NCI-H1417 (cell line): ENCODE measurements at places on chromosomes 1 and 21.

GRCh38 chr1:94719926-94720793 is 100.0 kb upstream of the SLC44A3 start:
- no peak for DNase-seq

DNA sequence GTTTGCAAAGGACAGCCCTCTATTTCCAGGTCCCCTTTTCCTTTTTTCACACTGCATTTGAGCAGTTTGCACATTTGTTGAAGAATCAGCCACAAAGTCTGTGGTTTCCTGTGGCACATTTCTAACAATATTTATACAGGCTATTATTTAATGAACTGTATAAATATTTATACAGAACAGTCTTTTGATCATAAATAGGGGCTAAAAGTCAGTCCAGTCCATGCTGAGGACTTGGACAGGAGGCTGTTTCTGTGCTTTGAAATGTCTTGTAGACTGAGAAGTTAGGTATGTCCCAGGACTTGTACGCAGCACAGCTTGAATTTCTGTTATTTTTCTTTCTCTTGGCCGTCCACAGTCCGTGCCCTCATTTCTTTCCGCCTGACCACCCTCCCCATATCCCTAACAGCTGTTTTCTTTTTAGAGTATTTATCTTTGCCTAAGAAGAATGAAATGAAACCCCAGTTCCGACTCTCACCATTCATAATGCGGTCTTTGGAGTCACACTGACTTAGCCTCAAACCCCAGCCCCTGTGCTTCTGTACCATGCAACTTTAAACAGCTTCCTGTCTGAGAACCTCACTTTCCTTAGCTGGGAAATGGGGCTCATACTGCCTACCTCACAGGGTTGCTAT is 19.7 kb downstream of the FGGY start:
- no peak for DNase-seq

DNA sequence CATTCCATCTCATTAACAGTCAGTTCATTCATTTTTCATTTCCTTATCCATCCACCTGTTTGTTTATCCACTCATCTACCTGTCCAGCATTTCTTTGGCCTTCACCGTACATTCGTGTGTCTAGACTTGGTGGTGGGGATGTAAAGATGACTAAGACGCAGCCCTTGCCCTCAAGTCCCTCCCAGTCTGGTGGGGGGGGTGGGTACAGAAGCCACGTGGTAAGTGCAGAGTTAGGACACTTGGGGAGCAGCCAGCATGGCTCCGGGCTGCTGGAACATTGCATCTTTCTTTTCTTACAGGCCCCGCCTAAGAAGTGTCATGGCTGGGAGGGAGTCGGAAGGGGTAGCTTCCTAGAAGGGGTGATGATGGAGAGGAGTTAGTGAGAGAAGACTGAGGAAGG is 17.2 kb downstream of the KIF26B start:
- no peak for DNase-seq

DNA sequence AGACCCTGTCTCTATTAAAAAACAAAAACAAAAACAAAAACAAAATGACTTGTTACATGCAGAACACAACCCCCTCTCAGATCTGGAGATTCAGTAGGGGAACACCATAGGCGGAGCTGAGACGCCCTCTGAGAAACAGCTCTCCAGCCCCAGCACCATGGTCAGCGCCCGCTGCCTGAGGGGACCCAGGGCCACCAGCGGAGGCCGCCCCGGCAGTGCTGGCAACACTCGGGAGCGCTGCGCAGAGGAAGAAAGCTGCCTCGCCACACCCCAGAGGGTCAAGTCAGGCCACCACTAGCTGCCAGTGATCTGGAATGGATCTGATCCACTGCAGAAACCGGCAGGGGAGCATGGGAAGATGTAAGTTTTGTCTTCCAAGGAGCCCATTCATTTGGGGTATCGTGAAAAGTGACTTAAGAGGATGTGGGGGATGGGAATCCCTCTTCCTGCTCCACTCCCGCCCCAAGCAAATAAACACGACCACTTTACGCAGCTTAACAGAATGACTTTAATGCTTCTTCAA is 3.1 kb downstream of the ACTA1 start:
- no peak for DNase-seq

DNA sequence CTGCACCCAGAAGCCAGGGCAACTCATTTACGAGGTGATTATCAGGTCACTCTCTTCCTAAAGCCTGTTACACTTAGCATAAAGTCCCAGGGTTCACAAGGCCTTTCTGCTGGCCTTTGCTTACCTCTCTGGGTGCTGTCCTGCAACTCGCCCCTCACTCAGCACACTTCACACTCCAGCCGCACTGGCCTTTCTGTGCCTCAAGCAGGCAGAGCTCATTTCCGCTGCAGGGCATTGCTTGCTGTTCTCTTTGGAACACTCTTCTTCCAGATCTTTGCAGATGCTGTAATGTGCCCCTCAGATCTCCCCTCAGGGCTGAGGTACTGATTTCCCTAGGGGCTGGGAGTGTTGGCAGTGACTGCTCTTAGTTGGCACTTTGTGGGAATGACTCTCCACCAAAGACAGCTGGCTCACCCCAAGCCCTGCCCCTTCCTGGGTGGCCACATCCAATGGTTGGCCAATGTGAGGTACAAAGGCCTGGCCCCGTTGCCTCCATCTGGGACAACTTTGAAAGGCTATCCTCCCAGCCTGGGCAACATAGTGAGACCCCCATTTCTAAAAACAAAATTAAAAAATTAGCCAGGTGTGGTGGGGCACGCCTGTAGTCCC is 50.8 kb upstream of the SSBP3 start:
- DNase-seq: no peak

DNA sequence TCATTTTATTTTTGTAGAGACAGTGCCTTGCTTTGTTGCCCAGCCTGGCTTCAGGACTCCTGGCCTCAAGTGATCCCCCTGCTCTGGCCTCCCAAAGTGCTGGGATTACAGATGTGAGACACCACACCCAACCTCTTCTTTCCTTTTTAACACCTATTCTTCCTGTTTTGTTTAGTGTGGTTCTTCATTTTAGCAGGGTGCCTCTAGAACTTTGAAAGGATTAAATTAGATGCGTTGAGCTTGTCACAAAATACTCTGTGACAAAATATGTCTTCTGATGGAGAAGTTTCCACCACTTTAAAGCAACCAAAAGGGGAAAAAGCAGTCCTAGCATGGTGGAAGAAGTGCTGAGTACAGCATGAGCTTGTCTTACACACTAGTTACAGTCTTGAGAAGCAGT is 42.0 kb downstream of the CDC14A start:
- DNase-seq: no peak

- no peak for DNase-seq
Observed at GRCh38 chr1:110726755-110727154, 52.0 kb upstream of the KCNA3 start.

GRCh38 chr1:147834181-147834580 is 68.4 kb upstream of the GJA8 start:
- DNase-seq: no peak

GRCh38 chr1:182061594-182061993 is at the start of gene ZNF648:
Gene ZNF648 (minus strand): TSS chr1:182061712. CDS start chr1:182058010, 3,702 bp downstream.
- DNase-seq: no peak

- DNase-seq: no peak
Observed at GRCh38 chr1:229186373-229187056, 84.4 kb upstream of the RAB4A start.

DNA sequence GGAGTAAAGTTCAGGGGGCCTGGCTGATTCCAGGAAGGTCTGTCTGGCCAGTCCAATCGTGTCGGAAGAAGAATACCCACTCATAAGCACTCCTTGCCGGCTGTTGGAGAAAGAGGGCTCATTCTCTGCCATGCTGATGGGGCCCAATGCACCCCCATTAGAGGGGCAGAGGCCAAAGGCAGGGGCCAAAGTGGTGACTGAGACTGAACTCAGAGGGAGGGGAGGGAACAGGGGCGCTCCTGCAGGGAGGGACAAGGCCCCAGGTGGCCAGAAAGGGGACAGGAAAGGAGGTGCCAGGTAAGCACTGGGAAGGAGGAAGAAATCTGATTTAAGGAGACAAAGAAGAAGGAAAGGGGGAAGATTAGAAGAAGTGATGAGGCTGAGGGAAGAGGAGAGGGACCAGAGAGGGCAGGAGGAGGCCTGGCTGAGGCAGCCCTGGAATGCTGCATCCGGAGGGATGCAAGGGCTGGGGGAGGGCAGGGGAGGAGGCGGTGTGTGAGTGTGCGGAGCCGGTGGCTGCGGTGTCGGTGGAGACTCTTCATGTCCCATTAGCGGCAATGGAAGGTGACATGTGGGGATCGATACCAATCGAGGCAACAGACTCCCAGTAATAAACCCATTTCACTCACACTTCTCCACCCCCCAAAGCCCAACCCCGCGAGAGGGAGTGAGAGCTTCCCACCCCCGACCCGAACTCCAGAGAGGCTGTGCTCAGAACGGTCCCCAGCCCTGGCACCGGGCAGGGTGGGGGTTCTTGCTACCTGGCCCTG is 12.0 kb upstream of the ETV3L start:
- DNase-seq: no peak

- no peak for DNase-seq
Observed at GRCh38 chr1:209999005-209999404, 61.0 kb downstream of the SYT14 start.

DNA sequence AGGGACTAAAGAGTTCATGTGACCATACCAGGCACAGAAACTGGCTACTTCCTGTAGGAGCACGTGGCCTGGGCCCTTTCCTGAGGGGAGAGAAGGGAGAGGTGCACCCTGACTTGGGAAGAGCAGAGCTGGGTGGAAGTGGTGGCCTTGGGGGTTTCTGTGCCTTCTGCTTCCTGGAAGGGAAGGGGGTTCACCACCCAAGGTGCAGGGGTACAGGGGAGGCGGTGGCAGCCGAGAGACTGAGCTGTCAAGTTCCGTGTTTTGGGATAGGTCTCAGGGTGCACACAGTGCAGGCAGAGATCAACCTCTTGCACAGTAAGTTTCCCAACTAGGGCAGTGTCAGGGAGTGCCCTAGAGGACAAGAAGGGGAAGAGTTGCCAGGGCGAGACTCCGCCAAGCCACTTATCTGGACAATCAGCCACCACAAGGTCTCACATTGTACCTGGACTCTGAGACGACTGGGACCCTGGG is 10.1 kb downstream of the HECTD3 start:
- peak; percentile 6 for DNase-seq

- DNase-seq: no peak
Observed at GRCh38 chr21:42156690-42157605, 62.0 kb upstream of the ABCG1 start.

DNA sequence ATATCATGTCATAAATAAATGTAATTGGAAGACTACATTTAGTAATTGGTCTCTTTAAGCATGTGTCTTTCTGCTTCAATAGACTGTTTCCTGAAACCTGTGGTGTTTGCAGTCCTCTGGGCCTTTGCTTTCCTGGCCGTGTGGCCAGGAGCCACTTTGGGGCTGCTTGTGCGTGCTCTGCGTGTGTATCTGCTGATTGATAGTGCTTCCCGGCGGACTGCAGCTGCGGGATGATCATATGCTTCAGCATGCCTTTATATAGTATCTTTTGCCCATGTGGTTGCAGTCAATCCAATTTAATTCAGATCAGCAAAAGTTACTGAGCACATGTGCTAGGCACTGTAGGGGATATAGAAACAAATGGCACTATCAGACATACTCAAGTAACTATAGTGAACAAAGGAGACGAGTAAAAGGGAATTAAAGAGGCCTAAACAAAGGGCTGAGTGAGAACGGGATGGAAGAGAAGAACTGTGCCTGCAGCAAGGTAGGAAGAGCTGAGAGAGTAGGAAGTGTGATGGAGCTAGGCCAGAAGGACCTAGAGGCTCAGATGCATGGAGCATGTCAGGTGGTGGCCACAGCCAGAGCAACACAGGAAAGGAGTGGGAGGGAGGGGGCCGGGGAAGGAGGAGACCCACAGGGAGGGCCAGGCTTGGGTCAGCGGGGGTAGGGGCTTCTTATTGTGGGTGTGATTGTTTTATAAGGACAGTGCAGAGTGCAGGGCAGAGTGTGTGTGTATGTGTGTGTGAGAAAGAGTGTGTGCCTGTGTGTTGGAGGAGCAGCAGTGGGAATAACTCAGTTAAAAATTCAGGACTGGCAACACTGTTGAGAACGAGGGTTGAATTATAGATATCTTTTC is 27.2 kb upstream of the TTF2 start:
- no peak for DNase-seq

GRCh38 chr1:42745851-42746250 is 5.8 kb upstream of the CLDN19 start:
- DNase-seq: no peak

GRCh38 chr1:202673531-202673930 is 36.7 kb downstream of the SYT2 start:
- no peak for DNase-seq

GRCh38 chr1:101247404-101248287 is 10.8 kb downstream of the S1PR1 start:
- no peak for DNase-seq

DNA sequence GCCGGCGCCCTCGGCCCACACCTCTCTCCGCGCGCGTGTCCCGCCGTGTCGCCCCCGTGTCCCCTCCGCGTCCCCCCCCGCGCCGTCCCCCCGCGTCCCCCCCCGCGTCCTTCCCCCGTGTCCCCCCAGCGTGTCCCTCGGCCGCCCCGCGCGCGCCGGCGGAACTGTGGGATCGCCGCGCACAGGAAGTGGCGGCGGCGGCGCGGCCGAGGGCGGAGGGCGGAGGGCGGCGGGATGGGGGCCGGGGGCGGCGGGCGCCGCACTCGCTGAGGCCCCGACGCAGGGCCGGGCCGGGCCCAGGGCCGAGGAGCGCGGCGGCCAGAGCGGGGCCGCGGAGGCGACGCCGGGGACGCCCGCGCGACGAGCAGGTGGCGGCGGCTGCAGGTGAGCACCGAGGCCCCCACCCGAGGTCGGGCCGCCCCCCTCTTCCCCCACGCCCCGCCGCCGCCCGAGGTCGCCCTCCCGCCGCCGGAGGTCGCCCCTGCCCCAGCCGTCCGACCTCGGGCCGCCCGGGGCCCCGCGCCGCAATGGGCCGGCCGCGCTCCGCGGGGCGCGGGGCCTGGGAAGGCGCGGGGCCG is at the start of gene AGPAT3:
AGPAT3 (plus strand) TSS at position 262 of the 578 bp plus-strand sequence. CDS start 94,459 bp downstream, outside the sequence.
- DNase-seq: peak; percentile 64
